DND-41 (cell line): ENCODE measurements at places on chromosomes 16 and 17.

GRCh38 chr16:66845791-66846221 is 1.6 kb downstream of the CA7 start:
- H3K27me3 ChIP-seq: no peaks in the 10 kb centered on the region
- no peaks in the 10 kb centered on the region for H3K36me3 ChIP-seq
- no peaks in the 10 kb centered on the region for H3K4me1 ChIP-seq
- no peak overlapping the region for H3K27ac ChIP-seq
- no peak overlapping the region for H3K4me3 ChIP-seq

DNA sequence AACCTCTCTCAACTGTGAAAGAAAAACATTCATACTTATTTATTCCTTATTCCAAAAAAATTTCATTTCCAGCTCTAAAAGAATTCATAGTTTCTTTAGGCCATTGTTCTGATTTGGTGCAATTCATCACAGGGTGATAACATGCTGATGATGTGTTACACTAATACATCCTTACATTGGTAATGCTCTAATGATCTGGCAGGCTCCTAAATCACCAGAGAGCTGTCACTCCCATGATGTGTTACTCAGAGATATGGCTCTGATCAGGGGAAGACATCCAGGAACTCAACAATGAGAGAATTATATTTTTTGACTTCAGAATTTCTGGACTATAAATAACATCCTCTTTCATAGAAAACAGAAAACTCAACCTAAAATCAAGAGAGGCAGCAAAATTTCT is 209.3 kb downstream of the CHD9NB start:
- DNase-seq: no peak
- H3K4me1 ChIP-seq: no peaks in the 10 kb centered on the region
- no peaks in the 10 kb centered on the region for H3K27me3 ChIP-seq
- H3K36me3 ChIP-seq: no peaks in the 10 kb centered on the region
- H3K4me3 ChIP-seq: no peak overlapping the region
- H3K27ac ChIP-seq: no peak overlapping the region

- no peaks in the 10 kb centered on the region for H3K27me3 ChIP-seq
- H3K4me1 ChIP-seq: no peaks in the 10 kb centered on the region
- no peak overlapping the region for H3K4me3 ChIP-seq
- no peak overlapping the region for H3K27ac ChIP-seq
Measured at GRCh38 chr17:52138350-52138749, 20.2 kb downstream of the CA10 start.

DNA sequence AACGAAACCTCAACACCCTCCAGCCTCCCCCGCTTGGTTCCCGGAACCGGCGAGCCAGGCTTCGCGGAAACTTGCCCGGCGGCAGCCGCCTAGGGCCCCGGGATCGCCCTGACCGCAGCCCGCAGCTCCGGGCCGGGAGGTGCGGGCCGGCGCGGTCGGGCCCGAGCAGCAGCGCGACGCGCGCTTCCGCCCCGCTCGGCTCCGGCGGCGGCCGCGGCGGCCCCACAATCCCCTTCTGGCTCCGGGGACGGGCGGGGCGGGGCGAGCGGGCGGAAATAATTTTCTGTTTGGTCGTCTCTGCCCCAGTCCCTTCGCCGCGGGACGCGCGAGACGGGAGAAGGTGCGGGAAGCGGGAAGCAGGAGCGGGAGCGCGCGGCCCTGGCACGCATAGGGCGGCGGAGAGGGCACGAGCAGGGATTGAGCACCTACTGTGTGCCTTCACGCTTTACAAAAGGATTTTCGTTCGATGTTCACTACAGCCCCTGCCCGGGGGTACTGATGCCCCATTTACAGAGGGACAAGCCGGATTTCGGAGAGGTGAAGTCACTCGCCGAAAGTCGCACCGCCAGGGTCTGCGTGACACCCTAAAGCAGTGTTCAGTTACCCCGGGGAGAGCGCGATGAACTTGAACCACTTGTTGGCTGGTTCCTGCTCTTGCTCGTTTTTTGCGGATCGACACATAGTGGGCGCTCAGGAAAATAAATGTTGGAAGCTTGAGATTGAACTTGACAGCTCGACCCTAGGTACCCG is 2.7 kb upstream of the MLLT6 start:
- peak; percentile 89 for DNase-seq
- peak overlapping the region; percentile 94 for H3K4me3 ChIP-seq
- H3K27ac ChIP-seq: peak overlapping the region; percentile 99
- peaks cover 46% of the 10 kb centered on the region for H3K4me1 ChIP-seq
- no peaks in the 10 kb centered on the region for H3K27me3 ChIP-seq
- H3K36me3 ChIP-seq: peaks cover 8% of the 10 kb centered on the region

- no peak for DNase-seq
- no peaks in the 10 kb centered on the region for H3K27me3 ChIP-seq
- no peaks in the 10 kb centered on the region for H3K4me1 ChIP-seq
- H3K27ac ChIP-seq: no peak overlapping the region
- no peaks in the 10 kb centered on the region for H3K36me3 ChIP-seq
- H3K4me3 ChIP-seq: no peak overlapping the region
Measured at GRCh38 chr16:1192384-1193073, 32.5 kb downstream of the TPSG1 start.

DNA sequence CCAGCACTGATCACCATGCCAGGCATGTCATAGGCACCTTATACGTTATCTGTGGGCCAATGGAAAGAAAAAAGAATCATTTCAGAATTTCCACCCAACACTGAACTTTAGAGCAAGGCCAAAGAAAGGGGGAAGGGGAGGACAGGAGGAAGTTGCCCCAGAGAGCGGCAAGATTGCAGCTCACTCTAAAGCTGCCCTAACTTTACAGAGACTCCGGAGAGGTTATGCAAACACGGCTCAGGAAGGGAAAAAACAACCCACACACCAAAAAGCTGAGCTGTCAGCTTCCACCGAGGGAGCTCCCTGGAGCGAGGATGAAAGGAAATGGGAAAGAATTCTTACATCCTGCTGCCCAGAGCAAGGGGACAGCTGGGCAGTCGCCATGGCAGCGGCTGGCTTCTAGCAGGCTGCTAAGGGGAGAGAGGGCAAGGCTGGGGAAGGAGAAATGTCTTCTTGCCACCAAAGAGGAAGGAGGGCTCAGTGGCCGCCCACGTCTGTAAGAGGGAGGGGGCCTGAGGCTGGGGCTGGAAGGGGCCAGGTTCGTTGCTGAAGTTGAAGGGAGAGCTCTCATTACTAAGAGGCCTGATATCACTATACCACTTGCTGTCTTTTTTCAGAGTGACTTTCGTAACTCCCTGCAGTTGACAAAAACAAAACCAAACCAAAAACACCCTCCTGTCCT is 18.2 kb downstream of the COTL1 start:
- no peak overlapping the region for H3K27ac ChIP-seq
- peaks cover 19% of the 10 kb centered on the region for H3K27me3 ChIP-seq
- no peaks in the 10 kb centered on the region for H3K36me3 ChIP-seq
- no peak overlapping the region for H3K4me3 ChIP-seq
- H3K4me1 ChIP-seq: no peaks in the 10 kb centered on the region

- H3K27ac ChIP-seq: no peak overlapping the region
- no peak overlapping the region for H3K4me3 ChIP-seq
- no peaks in the 10 kb centered on the region for H3K27me3 ChIP-seq
- H3K36me3 ChIP-seq: no peaks in the 10 kb centered on the region
- peak; percentile 77 for DNase-seq
- no peaks in the 10 kb centered on the region for H3K4me1 ChIP-seq
Measured at GRCh38 chr17:36629252-36629847, 28.0 kb downstream of the MRM1 start.

DNA sequence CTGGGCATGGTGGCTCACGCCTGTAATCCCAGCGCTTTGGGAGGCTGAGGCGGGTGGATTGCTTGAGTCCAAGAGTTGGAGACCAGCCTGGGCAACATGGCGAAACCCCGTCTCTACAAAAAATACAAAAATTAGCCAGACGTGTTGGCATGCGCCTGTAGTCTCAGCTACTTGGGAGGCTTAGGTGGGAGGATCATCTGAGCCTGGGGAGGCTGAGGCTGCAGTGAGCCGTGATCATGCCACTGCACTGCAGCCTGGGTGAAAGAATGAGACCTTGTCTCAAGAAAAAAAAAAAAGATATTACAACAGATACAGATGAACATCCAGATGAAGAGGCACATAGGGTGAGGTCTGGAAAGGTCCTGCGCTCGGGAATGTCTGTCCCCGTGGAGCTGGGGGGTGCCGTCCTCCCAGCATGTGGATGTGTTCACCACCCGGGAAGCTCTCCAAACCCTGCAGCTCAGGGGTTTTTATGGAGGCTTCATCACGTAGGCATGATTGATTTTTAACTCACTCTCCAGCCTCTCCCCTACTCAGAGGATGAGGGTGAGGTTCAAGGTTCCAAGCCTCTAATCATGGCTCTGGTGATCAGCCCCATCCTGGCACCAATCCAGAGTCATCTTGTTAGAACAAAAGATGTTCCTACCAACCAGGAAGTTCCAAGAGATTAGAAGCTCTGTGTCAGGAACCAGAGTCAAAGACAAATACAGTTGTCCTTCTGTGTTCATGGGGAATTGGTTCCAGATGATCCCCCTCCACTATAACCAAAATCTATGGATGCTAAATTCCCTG is 85.0 kb upstream of the DNAJA2 start:
- H3K27ac ChIP-seq: no peak overlapping the region
- DNase-seq: no peak
- no peak overlapping the region for H3K4me3 ChIP-seq
- no peaks in the 10 kb centered on the region for H3K36me3 ChIP-seq
- H3K4me1 ChIP-seq: no peaks in the 10 kb centered on the region
- H3K27me3 ChIP-seq: no peaks in the 10 kb centered on the region

- no peak overlapping the region for H3K27ac ChIP-seq
- no peaks in the 10 kb centered on the region for H3K27me3 ChIP-seq
- H3K4me3 ChIP-seq: no peak overlapping the region
- no peak for DNase-seq
- H3K36me3 ChIP-seq: peaks cover 80% of the 10 kb centered on the region
Measured at GRCh38 chr16:11692171-11692570, 23.9 kb downstream of the SNN start.

DNA sequence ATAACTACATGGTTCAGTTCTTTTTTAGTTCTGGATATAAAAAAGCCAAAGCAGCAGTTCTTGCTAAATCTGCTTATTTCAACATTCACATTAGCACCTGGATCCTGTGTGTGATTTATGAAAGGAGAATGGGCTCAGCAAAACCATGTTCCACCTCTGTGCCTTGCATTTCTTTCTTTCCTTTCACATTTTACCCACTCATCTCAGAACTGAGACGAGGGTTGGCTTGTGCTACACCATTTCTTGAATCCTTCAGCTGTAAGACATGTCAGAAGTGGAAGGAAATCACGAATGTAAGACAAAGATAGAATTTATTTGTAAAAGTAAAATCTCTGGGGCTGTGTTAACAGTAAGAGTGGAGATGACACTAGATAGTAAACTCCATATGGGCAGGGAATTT is 1.2 kb upstream of the UTP6 start:
- peaks cover 19% of the 10 kb centered on the region for H3K36me3 ChIP-seq
- H3K27me3 ChIP-seq: no peaks in the 10 kb centered on the region
- DNase-seq: no peak
- no peak overlapping the region for H3K4me3 ChIP-seq
- H3K27ac ChIP-seq: no peak overlapping the region
- peaks cover 27% of the 10 kb centered on the region for H3K4me1 ChIP-seq

DNA sequence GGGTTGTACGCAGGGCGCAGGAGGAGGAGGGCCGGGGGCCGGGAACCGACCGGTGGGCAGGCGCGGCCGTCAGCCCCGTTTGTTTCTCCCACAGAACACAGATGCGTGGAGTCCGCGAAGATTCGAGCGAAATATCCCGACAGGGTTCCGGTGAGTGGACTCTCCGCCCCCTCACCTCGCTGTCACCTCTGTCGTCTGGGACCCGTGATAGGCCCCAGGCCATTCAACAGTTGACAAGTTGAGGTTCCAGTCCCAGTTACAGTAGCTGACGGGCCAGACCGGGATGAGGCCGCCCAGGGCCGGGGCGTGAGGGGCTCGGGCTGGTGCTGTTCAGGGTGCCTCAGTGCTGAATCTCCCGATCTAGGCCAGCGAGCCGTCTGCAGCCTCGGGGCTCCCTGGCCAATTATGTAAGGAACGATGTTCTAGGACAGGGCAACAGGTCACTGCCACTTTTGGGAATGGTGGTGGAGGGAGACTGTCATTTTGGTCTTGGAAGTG is 628 bp downstream of the GABARAPL2 start:
- DNase-seq: peak; percentile 34
- H3K27ac ChIP-seq: peak overlapping the region; percentile 42
- H3K36me3 ChIP-seq: peaks cover 43% of the 10 kb centered on the region
- H3K4me1 ChIP-seq: peaks cover 35% of the 10 kb centered on the region
- peak overlapping the region; percentile 88 for H3K4me3 ChIP-seq
- H3K27me3 ChIP-seq: no peaks in the 10 kb centered on the region

GRCh38 chr17:80751946-80752581 is 207.4 kb downstream of the RPTOR start:
- peaks cover 20% of the 10 kb centered on the region for H3K36me3 ChIP-seq
- peak; percentile 81 for DNase-seq
- H3K4me3 ChIP-seq: peak overlapping the region; percentile 38
- H3K27me3 ChIP-seq: no peaks in the 10 kb centered on the region

DNA sequence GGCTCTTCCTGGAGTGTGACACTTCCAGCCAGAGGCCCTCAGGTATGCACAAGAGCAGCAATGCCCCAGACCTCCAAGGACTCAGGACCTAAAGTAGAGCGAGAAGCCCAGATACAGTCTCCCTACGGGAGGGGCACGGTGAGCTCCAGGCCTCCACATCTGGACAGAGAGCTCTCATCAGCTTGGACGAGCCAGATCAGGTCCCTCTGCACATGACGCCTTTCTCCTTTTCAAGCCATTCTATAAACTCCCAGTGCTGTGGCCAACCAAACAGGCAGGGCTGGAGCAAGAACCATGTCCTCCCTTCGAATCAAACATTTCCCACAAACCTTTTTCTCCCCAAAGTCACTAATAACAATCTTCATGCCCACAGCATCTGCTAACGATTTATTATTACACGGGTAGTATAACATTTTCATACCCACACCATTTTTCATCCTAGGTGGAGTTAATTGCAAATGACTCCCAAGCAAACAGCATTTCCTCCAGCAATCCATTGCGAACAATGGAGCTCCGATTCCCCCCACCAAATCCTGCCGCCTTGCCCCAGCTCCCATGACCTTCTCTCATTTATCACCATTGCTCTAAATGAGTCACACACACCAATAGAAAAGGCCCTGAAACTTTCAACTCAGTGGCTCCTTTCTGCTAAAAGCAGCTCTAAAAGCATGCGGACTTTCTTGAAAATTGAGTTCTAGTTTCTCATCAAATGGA is 24.2 kb upstream of the NLRP1 start:
- no peaks in the 10 kb centered on the region for H3K36me3 ChIP-seq
- H3K27me3 ChIP-seq: peaks cover 18% of the 10 kb centered on the region
- no peak for DNase-seq
- no peaks in the 10 kb centered on the region for H3K4me1 ChIP-seq
- no peak overlapping the region for H3K4me3 ChIP-seq
